ENCODE measurements at places on chromosomes 6 and 20. TPM values are rescaled to one million over a fixed set of nuclear protein-coding genes. Genes with fewer than 3 reads are reported as not detected.
A peak's percentile ranks its signal among the peaks of the same experiment; 100 is the strongest.

GRCh38 chr6:125924169-125924568 lies 32.4 kb upstream of the HINT3 start:
- DNase-seq, result no peak

- DNase-seq, result no peak
Observed at GRCh38 chr6:13413900-13414555, 73.4 kb downstream of the GFOD1 start.

DNA sequence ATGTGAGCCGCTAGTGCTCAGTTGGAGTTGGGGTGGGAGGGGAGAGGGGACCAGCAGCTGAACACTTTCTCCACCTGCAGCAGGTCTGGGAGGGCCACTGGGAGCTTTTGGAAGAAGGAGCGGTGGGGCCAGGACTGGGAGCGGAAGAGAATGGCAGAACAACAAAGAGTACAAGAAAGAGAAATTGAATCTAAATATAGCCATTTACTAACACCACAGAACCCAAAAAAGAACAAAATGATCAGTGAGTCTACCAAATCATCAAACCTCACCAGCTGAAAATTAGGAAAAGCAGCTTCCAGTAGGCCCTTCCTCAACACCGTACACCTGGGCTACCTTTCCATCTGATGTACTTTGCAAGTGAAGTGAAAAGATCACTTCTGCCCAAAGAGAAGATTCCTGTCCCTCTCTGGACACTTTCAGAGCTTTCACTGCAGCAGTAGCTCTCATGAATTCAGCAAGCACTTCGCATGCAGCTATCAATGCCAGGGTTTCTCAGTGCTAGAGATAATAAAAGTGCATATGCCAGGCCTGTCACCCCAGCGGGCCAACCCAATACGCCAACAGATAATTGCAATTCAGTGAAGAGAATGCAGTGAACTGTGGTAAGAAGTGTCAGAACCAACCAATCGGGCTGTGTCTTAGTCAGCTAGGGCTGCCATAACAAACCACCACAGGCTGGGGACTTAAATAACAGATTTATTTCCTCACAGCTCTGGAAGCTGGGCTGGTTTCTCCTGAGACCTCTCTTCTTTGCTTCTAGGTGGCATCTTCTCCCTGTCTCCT lies 597 bp downstream of the LY86 start:
- DNase-seq, result no peak

- DNase-seq, result no peak
Observed at GRCh38 chr6:121884620-121885019, 449.2 kb downstream of the GJA1 start.

- no peak for DNase-seq
Observed at GRCh38 chr20:53785320-53785719, 191.7 kb upstream of the ZNF217 start.

- no peak for DNase-seq
Observed at GRCh38 chr6:169794317-169795055, 43.1 kb downstream of the ERMARD start.

DNA sequence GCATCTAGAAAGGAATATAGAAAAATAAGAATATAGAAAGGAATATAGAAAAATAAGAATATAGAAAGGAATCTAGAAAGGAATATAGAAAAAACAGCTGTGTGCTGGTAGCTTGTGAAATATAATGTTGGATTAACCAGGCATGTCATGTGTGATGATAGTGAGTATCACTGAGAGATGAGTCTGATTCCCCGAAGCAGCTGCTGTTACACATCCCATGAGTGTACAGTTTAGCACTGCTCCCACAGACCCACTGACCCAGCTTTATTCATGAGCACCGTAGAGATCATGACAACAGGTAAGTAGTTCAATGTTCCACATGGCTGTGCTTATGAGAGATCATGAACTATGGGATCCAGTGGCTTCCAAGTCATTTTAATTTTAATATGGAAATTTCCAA lies 64.8 kb downstream of the SLC22A3 start:
- no peak for DNase-seq

DNA sequence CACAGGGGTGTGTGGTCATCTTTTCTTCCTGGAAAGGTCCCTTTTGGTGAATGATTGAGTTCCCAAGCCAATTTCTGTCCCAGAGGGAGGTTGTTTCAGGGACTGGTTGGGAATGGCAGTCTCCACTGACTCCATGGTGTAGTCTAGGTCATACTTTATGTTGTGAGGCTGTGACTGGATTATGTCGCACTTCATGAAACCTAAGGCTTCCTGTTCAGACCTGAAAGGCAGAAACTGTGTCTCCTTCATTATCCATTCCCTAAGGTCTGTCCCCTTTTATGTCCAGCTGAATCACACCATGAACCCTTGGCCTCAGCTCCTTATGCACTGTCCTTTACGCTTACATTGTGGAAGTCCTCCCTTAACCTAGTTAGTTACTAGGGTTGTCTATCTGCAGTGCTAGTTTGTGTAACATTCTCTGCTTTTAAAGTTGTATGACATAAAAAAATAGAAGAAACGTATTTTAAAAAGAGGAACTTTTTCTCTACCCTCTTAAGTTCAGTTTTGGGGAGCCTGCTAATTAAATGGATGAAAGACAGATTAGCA lies 191.3 kb downstream of the JARID2 start:
- no peak for DNase-seq

DNA sequence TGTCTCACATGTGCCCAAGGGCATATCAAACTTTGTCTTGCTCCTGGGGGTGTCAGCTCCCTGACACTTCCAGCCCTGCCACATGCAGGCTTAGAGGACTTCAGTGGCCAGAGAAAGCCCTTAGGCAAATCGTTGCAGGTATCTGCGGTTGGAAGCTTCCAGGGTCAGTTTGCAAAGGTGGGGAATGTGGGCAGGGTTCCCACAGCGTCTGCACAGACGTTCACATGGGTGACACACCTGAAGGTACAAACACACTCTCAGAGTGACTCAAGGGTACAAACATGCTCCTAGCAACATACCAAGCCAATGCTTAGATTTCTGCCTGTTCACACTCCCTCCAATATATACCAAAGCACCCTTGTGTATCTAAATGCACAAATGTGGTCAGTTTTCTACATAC lies 30.0 kb downstream of the VSTM2L start:
- DNase-seq, result no peak

DNA sequence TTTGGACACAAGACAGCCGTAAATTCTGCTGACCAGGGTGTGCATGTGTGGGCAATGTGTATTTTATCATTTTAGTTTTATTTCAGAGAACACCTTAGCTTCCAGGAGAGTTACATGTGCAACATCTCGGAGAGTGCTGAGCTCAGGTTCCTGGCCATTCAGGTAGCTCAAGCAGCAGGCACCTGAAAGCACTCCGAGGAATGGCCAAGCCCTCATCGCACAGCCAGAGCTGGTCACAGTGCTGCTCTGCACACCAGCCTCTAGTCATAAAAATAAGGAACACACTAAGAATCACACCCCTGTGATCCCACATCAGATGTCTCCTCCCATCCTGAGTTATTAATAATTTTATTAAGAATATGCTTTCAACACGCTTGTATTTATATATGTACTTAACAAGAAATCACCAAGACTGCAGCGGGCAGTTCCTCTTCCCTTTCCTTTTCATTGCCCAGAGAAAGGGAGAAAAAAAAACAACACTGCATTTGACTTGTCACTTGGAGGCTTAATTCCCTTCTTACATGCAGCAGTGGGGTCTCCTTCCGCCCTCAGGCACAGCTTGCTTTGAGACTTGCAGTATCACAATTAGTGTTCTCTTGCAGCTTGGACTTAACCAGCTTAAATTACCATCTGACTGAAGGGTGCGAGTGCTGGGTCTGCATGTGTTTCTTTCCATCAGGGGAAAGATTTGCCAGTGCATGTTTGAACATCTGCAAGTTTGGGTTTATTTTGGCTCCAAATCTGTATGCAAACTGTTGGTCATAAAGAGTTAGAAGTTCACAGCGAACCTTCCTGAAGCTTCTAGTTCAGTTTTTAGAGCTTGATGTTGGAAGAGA lies 36.0 kb upstream of the IRF4 start:
- DNase-seq, result no peak

DNA sequence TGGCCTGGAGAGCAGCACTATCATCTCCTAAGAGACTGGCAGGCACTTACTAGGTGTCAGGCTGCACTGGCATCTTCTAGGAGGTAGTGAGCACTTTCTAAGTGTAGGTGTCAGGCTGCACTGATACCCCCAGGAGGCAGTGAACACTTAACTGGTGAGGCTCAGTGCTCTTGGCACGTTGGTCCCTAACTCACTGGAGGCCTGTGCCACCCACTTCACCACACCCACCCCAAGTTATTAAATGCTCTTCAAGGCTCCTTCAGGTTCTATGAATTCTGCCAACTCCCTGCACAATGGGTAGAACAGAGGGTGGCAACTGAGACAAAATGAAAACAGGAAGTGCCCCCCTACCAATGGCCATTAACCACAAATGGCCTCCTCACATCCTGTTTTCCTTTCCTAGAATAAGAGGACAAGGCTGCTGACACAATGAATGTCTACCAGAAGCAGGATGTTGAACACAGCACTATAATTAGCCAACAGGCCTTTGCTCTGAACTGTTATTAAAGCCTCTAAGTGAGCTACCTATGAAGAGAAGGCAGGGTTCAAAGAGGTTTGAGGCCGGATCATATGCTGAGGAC lies 29.4 kb downstream of the NCOA5 start:
- no peak for DNase-seq

- DNase-seq, result no peak
Observed at GRCh38 chr6:9499709-9500108, 915.2 kb downstream of the TFAP2A start.

GRCh38 chr6:109373762-109374161 lies 8.5 kb downstream of the CD164 start:
- no peak for DNase-seq

- no peak for DNase-seq
Observed at GRCh38 chr6:66553441-66553840, 846.4 kb upstream of the EYS start.

- DNase-seq, result no peak
Observed at GRCh38 chr6:166987930-166988329, 11.3 kb upstream of the CEP43 start.

DNA sequence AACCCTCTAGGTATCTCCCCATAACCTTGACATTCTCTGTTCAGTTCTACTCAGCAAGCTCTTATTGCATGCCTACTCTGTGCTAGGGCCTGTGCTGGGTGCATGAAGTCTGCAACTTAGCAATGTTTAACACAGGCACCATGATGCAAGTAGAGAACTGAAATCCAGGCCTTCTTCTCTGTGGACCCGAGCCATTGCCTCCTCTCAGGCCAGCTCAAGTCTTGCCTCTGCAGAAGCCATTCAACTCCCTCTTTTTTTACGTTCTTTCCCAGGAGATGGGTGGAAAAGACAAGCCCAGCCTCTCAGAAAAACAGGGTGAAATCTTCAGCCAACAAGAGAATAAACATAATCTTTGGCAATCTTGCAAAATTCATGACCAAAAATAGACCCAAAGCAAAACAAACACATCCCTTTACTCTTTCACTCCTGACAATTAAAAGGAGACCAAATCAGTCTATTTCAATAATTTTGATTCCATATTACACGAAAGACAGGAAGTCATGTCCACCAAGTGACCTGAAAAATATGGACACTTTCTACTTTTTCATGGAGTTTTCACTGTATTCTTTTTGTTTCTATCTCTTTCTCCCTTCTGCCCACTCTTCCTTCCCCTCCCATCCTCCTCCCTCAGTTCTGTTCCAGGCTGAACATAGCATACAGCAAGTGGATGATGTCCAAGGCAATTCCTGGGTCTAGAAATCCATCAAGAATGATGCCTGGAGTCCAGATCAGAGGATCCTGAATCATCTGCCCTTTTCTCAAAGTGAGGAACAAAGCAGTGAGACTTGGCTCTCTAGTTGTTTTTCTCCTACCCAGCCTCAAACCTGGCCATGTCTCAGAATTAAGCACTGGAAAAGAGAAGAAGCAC lies 45.4 kb upstream of the MOCS1 start:
- no peak for DNase-seq

GRCh38 chr6:167936051-167936450 lies 61.4 kb upstream of the KIF25 start:
- no peak for DNase-seq

DNA sequence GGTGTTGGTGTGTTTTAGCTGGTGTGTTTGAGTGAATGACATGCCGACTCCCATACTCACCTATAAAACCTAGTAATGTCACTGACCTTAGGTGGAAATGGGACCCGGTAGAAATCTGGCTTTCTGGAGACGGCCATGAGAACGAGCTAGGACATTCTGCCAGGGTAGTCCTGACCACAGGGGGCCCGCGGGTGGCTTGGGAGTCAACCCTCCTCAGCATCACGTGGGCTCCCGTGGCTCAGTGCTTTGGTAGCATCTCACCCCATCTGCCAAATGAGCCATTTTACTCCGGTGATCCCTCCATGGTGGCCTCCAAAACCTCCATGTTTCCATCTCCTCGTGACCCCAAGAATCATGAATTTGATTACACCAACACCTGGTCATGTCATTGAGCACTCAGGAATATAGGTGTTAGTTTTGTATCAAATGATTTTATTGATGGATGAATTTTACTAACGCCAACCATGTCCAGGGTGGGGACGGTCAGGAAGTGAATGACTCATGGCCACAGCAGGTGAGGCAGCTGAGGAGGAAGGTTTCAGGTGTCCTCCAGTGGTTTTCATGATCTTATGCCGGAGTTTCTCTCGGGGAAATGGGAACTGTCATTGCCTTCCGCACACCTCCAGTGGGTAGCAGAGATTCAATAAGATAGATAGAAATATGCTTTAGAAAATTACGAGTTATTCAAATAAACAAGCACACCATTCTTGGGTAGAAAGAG lies 195.0 kb downstream of the SYNDIG1 start:
- DNase-seq, result no peak

GRCh38 chr6:43318011-43318410 lies 9.4 kb upstream of the CRIP3 start:
- DNase-seq, result no peak

DNA sequence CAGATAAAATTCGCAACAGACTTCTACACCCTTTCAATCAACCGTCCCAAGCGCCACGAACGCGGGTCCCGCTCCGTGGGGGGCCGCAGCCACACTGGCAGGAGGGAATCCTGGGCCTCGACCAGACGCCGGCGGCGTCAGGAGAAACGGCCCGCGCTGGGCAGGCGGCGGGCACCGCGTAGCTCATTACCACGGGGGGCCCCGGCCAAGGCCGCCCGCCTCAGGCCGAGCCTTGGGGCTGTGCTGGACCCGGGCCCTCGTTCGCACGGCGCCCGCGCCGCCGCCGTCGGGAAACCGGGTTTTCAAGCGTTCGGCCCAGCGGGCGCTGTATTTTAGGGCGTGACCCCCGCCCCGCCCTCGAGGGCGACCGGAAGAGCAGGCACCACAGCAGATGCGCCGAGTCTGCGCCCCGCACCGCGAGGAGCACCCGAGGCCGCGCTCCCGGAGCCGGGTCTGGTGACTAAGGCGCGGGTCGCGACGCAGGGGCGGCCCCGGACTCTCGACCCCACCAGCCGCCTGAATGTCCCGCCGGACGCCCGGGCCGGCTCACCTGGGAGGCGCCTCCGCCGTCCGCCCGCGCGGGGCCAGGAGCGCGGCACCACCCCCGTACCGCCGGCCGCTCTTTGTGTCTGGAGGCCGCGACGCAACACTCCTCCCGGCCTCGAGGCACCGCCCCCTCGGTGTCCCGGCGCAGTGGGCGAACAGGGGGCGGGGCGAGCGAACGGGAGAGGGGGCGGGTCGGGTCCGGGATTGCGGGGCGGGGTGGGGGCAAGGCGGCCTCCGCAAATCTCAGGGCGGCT lies at the start of gene NINL:
TSS of gene NINL (minus strand) at position 627 of the 800 bp plus-strand sequence. CDS start 58,944 bp downstream, outside the sequence.
- peak; percentile 84 for DNase-seq

The KCNK17 gene
- not detected for total RNA-seq

The ZFAND3 gene
- total RNA-seq, result 16.0 TPM

The FKBP5 gene
- 6.9 TPM for total RNA-seq

The DZANK1 gene
- total RNA-seq, result 2.7 TPM

The WFDC12 gene
- not detected for total RNA-seq

The FABP7 gene
- 0.54 TPM for total RNA-seq

The RFX6 gene
- total RNA-seq, result not detected

The PGC gene
- total RNA-seq, result not detected

The TBPL1 gene
- 48.8 TPM for total RNA-seq

The FKBP1C gene
- 0.17 TPM for total RNA-seq

The TRIM40 gene
- not detected for total RNA-seq

The WFDC10B gene
- not detected for total RNA-seq
